ENCODE measurements at places on chromosomes 7 and 10.

DNA sequence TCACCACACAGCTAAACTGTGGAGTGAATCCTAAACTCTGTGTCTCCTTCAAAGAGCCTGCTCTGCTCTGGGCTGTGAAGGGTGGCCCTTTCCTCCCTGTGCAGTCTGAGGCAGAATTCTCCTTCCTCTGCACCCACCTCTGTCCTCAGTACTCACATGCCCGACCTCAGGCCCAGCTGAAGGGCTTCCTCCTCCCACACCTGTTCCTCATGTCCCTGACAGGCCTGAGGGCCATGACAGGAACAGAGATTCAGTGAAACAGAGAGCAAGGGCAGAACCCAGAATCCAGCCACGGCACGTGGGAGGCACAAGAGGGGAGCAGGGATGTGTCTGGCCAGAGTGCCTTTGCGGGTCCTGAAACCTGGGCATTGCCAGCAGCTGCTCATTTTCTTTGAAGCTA, 13.9 kb downstream of the CREB3L2 start:
- DNase-seq, result no peak

DNA sequence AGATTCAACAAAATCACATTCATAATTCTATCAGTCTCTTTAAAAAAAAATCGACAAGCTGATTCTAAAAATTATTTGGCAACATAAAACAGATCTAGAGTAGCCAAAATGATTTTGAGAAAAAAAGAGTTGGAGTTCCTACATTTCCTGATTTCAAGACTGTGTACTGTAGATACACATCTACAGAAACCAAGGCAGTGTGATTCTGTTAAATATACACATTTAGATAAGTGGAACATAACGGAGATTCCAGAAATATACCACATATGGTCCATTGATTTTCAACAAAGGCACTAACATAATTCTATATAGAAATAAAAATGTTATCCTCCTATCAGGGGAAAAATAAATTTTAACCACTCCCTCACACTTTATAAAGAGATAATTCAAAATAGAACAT, 467.0 kb downstream of the ADRA2A start:
- DNase-seq, result no peak

DNA sequence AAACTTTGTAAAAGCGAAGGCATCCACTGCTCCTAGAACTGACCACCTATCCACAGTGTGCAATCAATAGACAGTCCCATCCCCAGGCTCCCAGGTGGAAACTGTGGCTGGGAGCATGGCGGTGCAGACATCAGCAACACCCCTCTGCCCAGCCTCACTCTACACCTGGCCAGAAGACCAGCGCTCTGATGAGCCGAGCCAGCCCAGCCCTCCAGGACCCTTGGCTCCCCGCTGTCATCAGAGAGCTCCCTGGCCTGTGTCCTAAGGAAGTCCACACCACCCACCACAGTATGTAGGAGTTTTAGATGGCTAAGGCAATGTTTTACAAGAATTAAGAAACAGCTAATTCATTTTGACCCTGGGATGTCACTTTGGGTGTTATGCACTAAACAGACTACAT, 81.0 kb downstream of the VOPP1 start:
- DNase-seq, result no peak

GRCh38 chr7:85104432-85105205, 82.2 kb downstream of the SEMA3D start:
- DNase-seq, result no peak

GRCh38 chr7:107563081-107563774, 492 bp downstream of the COG5 start:
- DNase-seq, result no peak

DNA sequence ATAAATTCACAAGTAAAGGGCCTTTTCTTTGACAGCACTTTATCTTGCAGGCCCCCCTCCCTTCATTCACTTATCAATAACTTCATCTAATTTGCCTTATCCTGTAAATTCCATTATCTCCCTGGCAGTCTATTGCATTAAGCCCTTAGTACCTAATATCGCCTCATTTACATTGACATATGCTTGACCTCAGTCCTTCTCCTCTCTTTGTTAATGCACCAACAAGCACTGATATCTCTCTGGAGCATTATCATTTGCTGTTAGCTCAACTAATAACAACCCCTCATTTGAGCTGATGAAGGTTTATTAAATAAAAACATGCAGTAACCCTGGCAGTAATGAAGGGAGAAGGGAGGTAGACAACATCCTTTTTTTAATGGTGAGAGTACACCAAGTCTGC, 46.8 kb downstream of the EXOC4 start:
- DNase-seq, result no peak

Data from activated CD4-positive, alpha-beta T cell treated with anti-CD3 and anti-CD28 coated beads, Interleukin-2, amount 50 U/mL, for 48 hours (primary cell).